BJ (cell line): ENCODE measurements at places on chromosomes 5 and 9.

GRCh38 chr5:135333732-135334515 is 65.1 kb downstream of the MACROH2A1 start:
- no peak for DNase-seq

DNA sequence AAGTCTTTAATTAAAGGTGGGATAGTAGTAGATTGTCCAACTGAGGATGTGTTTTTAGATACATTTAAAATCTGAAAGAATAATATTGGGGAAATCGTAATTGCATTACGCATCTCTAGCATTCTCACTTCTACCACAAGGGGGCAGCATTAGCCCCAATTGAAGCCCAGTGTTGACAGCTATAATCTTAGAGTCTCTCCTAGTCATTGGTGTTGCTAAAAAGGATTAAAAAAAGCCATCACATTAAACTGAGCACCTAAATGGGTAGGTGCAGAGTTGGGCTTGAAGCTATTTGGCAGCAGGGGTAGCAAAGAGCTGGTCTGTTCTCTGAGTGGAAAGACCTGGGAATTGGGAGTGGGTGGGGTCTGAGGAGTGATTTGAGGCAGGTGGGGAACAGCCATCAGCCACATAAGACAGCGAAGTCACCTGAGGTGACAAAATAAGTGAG is 177.2 kb downstream of the OSTF1 start:
- DNase-seq: no peak

- no peak for DNase-seq
Measured at GRCh38 chr5:62489471-62489870, 76.9 kb downstream of the IPO11 start.

GRCh38 chr5:119078071-119078846 is 7.4 kb downstream of the DMXL1 start:
- no peak for DNase-seq

DNA sequence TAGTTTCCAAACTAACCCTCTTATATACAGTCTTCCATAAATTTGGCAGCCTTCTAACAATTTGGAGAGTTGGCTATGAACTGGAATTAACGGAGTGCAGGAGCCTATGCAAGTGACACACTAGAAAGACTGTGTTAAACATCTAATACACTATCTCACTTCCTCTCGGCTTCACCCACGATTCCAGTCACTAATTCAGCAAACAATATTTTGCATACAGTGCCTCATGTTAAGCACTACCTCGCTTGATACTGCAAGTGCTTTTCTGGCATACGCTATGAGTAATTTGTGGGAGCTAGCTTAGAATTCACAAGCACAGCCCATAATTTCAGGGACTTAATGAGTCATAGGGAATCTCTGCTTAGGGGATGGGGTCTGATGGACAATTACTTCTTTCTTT is 102.5 kb downstream of the ST8SIA4 start:
- DNase-seq: no peak

GRCh38 chr9:129359916-129360536 is 182.0 kb upstream of the IER5L start:
- no peak for DNase-seq

DNA sequence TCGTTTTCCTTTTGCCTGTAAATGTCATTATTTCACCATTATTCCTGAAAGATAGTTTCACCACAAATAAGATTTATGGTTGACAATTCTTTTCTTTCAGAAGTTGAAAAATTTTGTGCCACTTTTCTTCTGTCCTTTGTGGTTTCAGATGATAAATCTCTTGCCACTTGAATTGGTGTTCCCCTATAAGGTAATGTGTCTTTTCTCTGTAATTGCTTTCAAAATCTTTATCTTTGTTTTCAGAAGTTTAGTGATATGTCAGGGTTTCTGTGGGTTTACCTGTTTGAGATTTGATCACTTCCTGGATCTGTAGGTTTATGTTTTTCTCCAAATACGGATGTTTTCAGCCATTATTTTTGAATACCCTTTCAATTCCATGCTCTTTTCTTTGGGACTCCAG is 14.6 kb downstream of the RASA1 start:
- DNase-seq: no peak

GRCh38 chr5:136985785-136986475 is 513.2 kb downstream of the SPOCK1 start:
- no peak for DNase-seq
